ENCODE measurements at places on chromosomes 11 and 22. TPM values are rescaled to one million over a fixed set of nuclear protein-coding genes. Genes with fewer than 3 reads are reported as not detected.

DDTL gene
- 3.5 TPM for total RNA-seq

PNPLA3 gene
- total RNA-seq, result not detected

CSRP3 gene
- not detected for total RNA-seq

CFAP300 gene
- total RNA-seq, result not detected

DNA sequence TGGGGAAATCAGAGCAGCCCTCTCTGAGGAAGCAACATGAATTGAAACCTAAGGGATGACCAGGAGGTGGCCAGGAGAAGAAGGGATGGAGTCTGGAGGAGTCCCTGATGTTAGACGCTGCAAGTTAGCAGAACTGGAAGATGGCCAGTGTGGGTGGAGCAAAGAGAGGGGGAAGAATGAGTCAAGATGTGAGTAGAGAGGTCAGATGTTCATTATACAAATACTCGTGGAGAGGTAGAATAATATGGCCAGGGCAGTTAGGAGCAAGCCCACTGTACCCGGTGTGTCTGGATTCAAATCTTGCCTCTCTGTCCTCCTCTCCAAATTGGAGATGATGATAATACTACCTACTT lies 242.0 kb downstream of the TENM4 start:
- no peak for DNase-seq

- DNase-seq, result no peak
Observed at GRCh38 chr11:79963856-79964645, 523.2 kb upstream of the TENM4 start.

DNA sequence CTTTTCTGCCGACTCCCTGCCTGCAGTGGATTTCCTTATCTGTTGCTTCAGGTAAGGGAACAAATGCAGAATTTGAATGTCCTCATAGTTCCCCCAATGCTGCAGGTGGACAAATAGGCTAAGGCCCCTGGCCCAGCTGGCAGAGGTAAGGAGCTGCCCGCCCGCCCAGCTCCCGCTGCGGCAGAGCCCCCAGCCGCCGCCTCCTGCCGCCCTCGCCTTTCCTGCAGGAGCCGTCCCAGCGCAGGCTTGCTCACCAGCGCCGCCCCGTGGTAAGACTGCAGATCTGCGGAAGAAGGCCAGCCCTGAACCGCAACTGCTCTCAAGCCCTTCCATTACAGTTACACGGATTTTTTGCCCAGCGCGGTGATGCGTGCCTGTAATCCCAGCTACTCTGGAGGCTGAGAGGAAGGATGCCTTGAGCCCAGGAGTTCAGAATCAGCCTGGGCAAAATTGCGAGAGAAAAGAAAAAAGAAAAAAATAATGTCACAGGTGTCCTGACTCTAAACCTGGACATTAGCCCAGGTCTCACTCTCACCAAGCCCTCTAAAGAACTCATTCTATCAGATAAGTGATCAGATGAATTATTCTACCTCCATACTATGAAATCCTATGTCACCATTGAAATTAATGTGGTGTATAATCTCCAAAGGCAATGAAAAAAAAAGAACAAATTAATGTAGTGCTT lies 51.2 kb upstream of the EMID1 start:
- peak; percentile 66 for DNase-seq

DNA sequence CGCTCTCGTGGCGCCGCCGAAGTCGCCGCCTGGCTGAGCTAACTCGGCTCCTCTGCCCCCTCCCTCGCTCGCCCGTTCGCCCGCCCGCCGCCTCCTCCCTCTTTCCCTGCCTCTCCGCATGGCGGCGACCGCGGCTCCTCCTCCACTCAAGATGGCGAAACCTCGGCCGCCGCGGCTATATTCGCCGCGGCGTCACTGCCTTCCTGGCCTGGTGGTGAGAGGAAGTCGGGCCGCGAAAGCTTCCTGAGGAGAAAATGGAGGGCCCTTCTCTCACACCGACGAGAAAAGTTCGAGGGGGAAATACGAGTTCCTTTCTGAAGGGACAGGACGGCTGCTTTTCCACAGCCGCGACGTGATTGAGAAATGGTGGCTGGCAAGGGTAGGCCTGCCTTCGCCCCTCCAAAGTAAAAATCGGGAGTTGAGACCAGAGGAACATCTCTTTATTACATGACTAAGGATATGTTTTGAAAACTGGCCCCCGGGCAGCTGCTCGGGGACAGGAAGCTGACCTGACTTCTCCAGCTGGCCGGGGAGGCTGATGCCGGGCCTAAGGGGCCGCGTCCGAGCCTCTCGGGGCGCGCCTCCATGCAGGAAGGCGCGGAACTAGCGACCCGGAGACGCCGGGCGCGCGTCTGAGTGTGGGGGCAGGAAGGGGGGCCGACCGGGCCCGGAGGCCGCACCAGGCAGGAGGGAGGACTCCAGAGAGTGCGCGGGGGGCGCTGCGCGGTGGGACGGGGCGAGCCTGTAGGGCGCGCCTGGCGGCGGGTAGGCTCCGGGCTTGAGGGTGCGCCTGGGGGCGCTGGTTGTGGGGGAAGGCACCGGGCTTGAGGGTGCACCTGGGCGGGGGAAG lies at the start of gene DDX6:
TSS of gene DDX6 (minus strand) at position 54 of the 850 bp plus-strand sequence. CDS start 4,913 bp downstream, outside the sequence.
- DNase-seq, result peak; percentile 86

DNA sequence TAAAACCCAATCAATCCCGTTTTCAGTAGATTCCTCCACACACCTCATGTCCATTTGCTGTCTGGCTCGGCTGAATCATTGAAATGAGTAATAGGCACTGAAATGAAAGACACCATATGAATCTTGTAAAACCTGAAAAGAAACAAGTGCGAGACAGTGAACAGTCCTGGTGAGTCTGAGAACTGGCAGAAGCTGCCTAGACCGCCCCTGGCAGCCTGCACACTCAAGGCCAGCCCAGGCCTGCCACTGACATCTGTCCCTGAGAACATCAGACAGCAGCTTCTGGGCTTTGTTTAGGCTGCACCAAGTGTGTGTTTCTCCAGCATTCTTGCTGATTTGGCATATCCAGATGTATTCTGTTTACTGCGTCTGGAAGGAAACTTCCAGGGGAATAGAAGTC lies 44.8 kb downstream of the ENDOD1 start:
- no peak for DNase-seq

DNA sequence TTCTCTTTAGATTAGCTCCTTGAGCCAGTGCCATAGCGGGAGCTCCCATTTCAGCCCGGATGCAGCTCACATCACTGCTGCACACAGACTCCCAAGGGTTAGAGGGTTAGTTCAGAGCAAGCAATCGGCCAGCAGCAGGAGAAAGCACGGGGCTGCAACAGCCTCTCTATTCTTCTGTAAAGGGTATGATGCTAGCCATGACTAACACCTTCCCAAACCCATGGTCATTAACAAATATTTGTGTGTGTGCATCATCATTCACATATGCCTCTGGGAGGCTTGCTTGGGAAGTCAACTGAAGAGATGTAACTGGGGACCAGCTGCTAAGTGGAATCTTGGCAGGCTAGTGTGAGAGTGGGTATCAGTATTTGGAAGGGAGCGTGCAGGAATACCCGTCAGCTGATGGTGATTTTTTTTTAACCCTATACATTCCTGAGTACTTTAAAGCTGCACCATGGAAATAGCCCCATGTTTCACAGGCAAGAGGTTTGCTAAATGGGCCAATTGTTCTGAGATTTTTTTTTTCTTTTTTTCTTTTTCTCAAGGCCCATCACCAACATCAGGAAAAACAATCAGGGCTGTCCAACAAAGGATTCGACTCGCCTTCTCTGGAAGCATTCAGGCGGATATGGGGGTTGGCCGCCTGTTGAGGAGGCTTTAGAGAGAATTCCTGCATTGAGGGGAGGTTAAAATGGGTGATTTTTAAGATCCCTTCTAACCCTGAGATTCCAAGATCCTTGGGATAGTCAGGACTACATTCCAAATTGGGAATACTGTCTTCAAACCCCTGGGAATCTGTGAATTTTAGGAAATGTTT lies 33.2 kb upstream of the CCDC89 start:
- DNase-seq, result no peak

- peak; percentile 61 for DNase-seq
Observed at GRCh38 chr11:117817368-117818040, 7.0 kb downstream of the FXYD2 start.

DNA sequence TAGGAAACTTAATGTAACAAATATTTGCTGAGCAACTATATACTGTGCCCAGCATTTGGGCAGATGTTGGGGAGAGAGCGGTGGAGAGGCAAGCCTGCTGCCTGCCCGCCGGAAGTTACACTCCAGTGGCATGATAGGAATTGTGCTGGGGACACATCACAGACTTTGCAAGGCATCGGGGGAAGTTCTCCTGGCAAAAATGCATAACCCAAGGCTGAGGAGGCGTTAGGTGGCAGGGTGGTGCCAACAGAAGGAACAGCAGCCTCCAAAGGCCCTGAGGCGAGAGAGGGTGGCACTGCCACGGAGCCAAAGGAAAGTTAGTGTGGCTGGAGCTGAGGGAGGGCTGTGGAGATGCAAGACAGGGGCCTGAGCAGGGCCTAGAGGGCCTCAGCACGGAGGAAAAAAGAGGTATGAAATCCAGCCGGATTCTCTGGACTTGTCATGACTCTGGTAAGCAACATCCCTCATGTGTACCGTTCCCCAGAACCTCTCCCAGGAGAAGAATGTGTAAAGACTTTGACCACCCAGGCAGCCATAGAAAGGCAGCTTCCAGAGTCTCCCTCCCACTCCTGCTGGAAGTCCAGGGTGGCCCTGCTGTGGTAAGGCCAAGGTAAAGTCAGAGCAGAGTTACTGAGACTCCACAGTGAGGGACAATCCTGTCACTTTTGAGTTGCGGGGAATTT lies 76.1 kb upstream of the RAB1B start:
- no peak for DNase-seq

DNA sequence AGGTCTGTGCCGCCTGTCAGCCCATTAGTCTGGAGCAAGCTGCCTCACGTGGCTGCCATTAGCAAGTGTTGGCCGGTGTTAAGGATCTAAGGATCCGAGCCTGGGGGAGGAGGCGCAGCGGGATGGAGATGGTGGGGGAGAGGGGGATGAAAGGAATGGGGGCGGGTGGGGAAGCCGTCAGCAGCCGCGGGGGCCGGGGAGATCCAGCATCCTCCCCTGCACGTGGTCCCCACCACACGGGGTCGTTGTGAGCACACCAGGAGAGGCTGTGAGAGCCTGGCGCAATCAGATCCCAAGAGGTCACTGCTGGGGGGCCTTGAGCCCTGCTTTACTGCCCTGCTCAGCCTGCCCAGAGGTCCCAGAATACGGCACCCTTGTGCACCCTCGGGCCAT lies 7.3 kb downstream of the CABP7 start:
- no peak for DNase-seq

DNA sequence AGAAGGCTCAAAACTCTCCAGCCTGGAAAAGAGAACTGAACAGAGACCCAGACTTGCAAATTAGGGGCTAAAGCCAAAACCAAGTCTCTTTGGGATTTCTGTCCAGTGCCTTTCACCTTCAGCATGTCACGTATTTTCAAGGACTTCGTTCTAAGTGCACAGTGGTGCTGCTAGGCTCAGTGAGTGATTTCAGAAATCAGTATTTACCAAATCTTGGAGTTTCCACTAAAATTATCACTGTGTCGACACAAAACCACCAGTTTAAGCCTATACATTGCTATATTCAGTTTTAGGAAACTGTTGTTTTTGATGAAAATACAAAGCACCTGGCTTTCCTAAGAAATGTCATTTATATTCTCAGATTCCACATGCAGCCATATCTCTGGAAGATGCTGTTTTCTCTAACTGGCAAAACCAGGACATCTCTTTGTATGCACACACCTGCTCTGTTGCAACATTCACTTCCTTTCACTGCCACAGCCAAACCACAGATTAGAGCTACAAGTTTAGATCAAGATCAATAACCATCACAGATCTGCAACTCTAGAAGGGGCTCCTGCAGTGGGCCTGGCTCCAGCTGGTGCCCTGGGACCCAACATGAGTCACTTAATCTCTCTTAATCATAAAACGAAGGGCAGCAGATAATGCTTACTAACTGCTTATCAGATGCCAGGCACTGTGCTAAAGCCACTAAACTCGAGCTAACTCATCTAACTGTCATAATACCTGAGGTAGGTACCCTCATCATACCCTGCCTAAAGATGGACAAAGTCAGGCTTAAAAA lies 22.3 kb downstream of the SMCO4 start:
- no peak for DNase-seq

Data from T-cell (primary cell).